ENCODE measurements at places on chromosomes 13 and 19. TPM values are rescaled to one million over a fixed set of nuclear protein-coding genes. Genes with fewer than 3 reads are reported as not detected.

Gene PSG6
- polyA plus RNA-seq, result 0.63 TPM

Gene ZNF586
- polyA plus RNA-seq, result 11.7 TPM

Gene SLC6A16
- polyA plus RNA-seq, result 1.6 TPM

Gene DCT
- polyA plus RNA-seq, result 0.26 TPM

Gene PAF1
- 40.7 TPM for polyA plus RNA-seq

Gene EBI3
- not detected for polyA plus RNA-seq

Gene GPC6
- not detected for polyA plus RNA-seq

Gene FCGBP
- polyA plus RNA-seq, result 7.0 TPM

Gene SBK3
- not detected for polyA plus RNA-seq

Gene ATXN8OS
- 0.32 TPM for polyA plus RNA-seq

Gene VWA8
- 10.0 TPM for polyA plus RNA-seq

Gene OR10H1
- not detected for polyA plus RNA-seq

Gene OSCAR
- not detected for polyA plus RNA-seq

Gene DMWD
- 48.6 TPM for polyA plus RNA-seq

Gene VASP
- polyA plus RNA-seq, result 48.6 TPM

Gene CEBPG
- 20.9 TPM for polyA plus RNA-seq

Gene ZNF90
- not detected for polyA plus RNA-seq

Gene PRR20C
- not detected for polyA plus RNA-seq

Gene FFAR3
- 0.16 TPM for polyA plus RNA-seq

Gene SIX5
- polyA plus RNA-seq, result 15.9 TPM

Gene CGB1
- not detected for polyA plus RNA-seq

Gene ASPDH
- 0.40 TPM for polyA plus RNA-seq

Gene PDX1
- not detected for polyA plus RNA-seq

Gene AXL
- 207 TPM for polyA plus RNA-seq

Gene ATP8A2
- polyA plus RNA-seq, result 2.0 TPM

Gene PRR12
- 12.5 TPM for polyA plus RNA-seq

Measured in muscle of arm (tissue), 14 donors.